ENCODE measurements at places on chromosomes 12 and 14. TPM values are rescaled to one million over a fixed set of nuclear protein-coding genes. Genes with fewer than 3 reads are reported as not detected.

ADCK1 gene
- polyA plus RNA-seq = 7.2 TPM

TAS2R43 gene
- 0.35 TPM for polyA plus RNA-seq

ACSM4 gene
- not detected for polyA plus RNA-seq

DNA sequence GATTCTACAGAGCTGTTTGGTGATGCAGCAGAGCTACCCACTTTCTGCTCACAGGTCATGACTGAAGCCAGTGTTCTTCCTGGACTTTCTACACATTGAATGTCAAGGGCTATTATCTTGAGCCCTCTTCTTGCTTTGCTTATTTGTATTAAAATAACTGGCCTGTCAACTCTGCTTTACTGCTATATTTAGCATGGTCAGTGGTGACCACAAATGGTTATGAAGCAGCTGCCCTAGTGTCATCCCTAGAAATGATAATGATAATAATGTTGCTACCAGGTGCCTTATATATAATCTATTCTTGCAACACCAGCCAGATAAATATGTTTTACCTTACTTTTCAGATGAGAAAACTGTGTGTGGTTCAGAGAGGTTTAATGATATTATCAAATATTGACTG lies 2.6 kb upstream of the LRRC10 start:
- no peaks in the 10 kb centered on the region for H3K36me3 ChIP-seq
- no peaks in the 10 kb centered on the region for H3K4me1 ChIP-seq
- H3K27ac ChIP-seq = no peak overlapping the region
- H3K4me3 ChIP-seq = no peak overlapping the region

DNA sequence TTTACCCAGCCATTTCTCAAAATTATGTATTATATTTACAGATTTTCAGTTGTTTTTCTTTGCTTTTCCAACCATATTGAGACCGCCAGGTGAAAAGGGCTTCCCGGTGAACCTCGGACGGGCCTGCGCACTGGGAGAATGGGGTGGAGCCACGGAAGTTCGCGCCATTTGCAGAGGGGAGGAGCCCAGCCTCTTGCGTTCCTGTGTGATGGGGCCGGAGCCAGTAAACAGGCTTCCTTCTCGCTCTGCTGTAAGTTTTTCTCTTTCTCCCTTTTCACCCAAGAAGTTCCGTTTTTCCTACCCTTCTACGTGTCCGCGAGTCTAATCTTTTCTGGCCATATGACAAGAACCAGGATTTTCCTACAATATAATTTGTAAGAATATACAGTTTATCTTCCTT lies 1108.8 kb upstream of the SEL1L start:
- no peak overlapping the region for H3K4me3 ChIP-seq
- H3K27ac ChIP-seq = no peak overlapping the region
- H3K4me1 ChIP-seq = no peaks in the 10 kb centered on the region
- no peaks in the 10 kb centered on the region for H3K36me3 ChIP-seq

GRCh38 chr12:78220811-78221210 lies 390.1 kb downstream of the NAV3 start:
- H3K27ac ChIP-seq = no peak overlapping the region
- no peaks in the 10 kb centered on the region for H3K36me3 ChIP-seq
- no peak overlapping the region for H3K4me3 ChIP-seq
- no peak for DNase-seq
- no peaks in the 10 kb centered on the region for H3K27me3 ChIP-seq

GRCh38 chr12:111927346-111927745 lies 85.3 kb downstream of the MAPKAPK5 start:
- H3K27ac ChIP-seq = no peak overlapping the region
- DNase-seq = no peak

PRR4 gene
- polyA plus RNA-seq = not detected

- H3K4me1 ChIP-seq = no peaks in the 10 kb centered on the region
- no peak for DNase-seq
- H3K36me3 ChIP-seq = no peaks in the 10 kb centered on the region
- no peak overlapping the region for H3K4me3 ChIP-seq
- H3K27ac ChIP-seq = no peak overlapping the region
These were observed 5.7 kb upstream of the JDP2 start for GRCh38 chr14:75422169-75422568.

GXYLT1 gene
- polyA plus RNA-seq = 12.7 TPM

- H3K4me3 ChIP-seq = no peak overlapping the region
- H3K4me1 ChIP-seq = no peaks in the 10 kb centered on the region
- no peaks in the 10 kb centered on the region for H3K27me3 ChIP-seq
These were observed 163.3 kb downstream of the DACT1 start for GRCh38 chr14:58801086-58801485.

- H3K4me3 ChIP-seq = no peak overlapping the region
- H3K27me3 ChIP-seq = no peaks in the 10 kb centered on the region
- no peaks in the 10 kb centered on the region for H3K36me3 ChIP-seq
- H3K4me1 ChIP-seq = peaks cover 12% of the 10 kb centered on the region
These were observed 5.4 kb downstream of the SOS2 start for GRCh38 chr14:50225974-50226297.

LRP1-AS gene
- 1.1 TPM for polyA plus RNA-seq

- H3K4me3 ChIP-seq = no peak overlapping the region
- no peaks in the 10 kb centered on the region for H3K4me1 ChIP-seq
- H3K27ac ChIP-seq = no peak overlapping the region
- H3K36me3 ChIP-seq = no peaks in the 10 kb centered on the region
- H3K27me3 ChIP-seq = no peaks in the 10 kb centered on the region
These were observed 76.8 kb downstream of the COX16 start for GRCh38 chr14:70282666-70283065.

DNA sequence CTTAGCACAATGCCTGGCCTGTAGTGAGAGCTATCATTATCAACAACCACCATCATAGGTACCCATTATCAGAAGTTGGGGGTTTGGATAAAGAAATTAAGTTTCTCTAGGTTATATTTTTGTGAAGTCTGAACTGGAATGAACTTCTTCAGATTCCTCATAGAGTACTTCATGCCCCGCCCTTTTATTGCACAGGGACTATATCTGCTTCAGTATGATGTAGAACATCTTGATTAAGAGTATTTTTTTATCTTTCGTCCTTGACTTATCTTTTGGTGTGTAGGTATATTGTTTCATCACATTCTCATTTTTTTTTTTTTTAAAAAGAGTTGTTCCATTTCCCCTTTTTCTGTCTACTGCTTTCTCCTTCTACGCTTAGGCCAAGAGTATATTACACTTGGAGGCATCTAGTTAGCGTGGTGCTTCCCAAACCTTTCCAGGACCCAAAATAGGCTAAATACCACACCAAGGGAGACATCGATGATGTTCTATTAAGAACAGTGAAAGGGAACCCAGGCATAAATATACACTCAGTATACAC lies 467.5 kb downstream of the ZFP36L1 start:
- no peak overlapping the region for H3K4me3 ChIP-seq
- H3K4me1 ChIP-seq = peaks cover 1% of the 10 kb centered on the region
- H3K27me3 ChIP-seq = no peaks in the 10 kb centered on the region
- no peak overlapping the region for H3K27ac ChIP-seq
- no peak for DNase-seq

- no peaks in the 10 kb centered on the region for H3K27me3 ChIP-seq
- DNase-seq = no peak
- no peaks in the 10 kb centered on the region for H3K4me1 ChIP-seq
- H3K27ac ChIP-seq = no peak overlapping the region
These were observed 64.4 kb downstream of the ZFC3H1 start for GRCh38 chr12:71599210-71599609.

DNA sequence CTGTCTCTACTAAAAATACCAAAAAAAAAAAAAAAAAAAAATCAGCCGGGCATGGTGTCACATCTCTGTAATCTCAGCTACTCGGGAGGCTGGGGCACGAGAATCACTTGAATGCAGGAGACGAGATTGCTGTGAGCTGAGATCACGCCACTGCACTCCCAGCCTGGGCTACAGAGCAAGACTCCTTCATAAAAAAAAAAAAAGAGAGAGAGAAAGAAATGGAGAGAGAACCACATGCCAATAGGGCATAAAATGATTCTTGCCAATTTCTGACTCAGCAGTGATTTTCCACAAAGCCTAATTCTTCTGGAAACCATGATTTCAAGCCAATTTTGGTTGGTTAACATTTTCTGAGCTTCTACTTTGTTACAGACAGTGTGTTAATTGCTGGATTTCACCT lies 250.4 kb upstream of the SEL1L start:
- H3K36me3 ChIP-seq = no peaks in the 10 kb centered on the region
- no peak overlapping the region for H3K4me3 ChIP-seq
- no peak for DNase-seq
- no peaks in the 10 kb centered on the region for H3K4me1 ChIP-seq
- H3K27me3 ChIP-seq = no peaks in the 10 kb centered on the region

GRCh38 chr12:55702861-55703260 lies 4.8 kb downstream of the ITGA7 start:
- peaks cover 3% of the 10 kb centered on the region for H3K4me1 ChIP-seq
- no peak overlapping the region for H3K27ac ChIP-seq
- no peaks in the 10 kb centered on the region for H3K36me3 ChIP-seq
- DNase-seq = no peak
- no peaks in the 10 kb centered on the region for H3K27me3 ChIP-seq

- H3K4me3 ChIP-seq = no peak overlapping the region
- peaks cover 5% of the 10 kb centered on the region for H3K36me3 ChIP-seq
- DNase-seq = no peak
- no peaks in the 10 kb centered on the region for H3K27me3 ChIP-seq
These were observed 19.1 kb downstream of the CAMKK2 start for GRCh38 chr12:121277374-121277759.

DNA sequence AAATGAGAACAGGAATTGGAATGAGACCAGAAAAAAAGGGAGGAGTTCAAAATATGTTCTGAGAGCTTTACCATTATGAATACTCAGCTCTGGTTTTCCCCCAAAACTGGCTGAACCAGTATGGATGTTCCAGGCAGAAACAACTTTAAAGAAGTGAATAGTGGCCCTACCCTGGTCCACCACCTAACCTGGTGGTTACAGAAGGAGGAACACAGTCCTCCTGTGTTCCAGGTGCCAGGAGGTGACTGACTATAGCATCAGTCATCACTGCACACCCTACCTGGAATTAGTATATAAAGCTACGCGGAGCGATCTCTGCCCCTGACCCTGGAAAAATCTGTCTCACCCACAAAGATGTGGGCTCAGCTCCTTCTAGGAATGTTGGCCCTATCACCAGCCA lies at the start of gene A2ML1:
Gene A2ML1 (plus strand): TSS at position 324 of the 400 bp plus-strand sequence. CDS start 31 bp downstream, at position 355.
- H3K27me3 ChIP-seq = no peaks in the 10 kb centered on the region
- H3K27ac ChIP-seq = no peak within 1 kb of the TSS
- no peaks in the 10 kb centered on the region for H3K4me1 ChIP-seq

GRCh38 chr14:54815515-54815914 lies 87.1 kb downstream of the GCH1 start:
- no peaks in the 10 kb centered on the region for H3K27me3 ChIP-seq
- no peak overlapping the region for H3K4me3 ChIP-seq
- H3K4me1 ChIP-seq = no peaks in the 10 kb centered on the region
- no peak for DNase-seq

GRCh38 chr14:21852061-21852664 lies 178.5 kb upstream of the OR4E1 start:
- H3K36me3 ChIP-seq = no peaks in the 10 kb centered on the region
- no peak overlapping the region for H3K27ac ChIP-seq
- no peaks in the 10 kb centered on the region for H3K27me3 ChIP-seq
- no peak overlapping the region for H3K4me3 ChIP-seq

CDK17 gene
- 8.3 TPM for polyA plus RNA-seq

YEATS4 gene
- 12.5 TPM for polyA plus RNA-seq

- DNase-seq = peak; percentile 51
- no peaks in the 10 kb centered on the region for H3K27me3 ChIP-seq
- no peak overlapping the region for H3K4me3 ChIP-seq
These were observed 166.1 kb upstream of the KITLG start for GRCh38 chr12:88746386-88746785.

ERBB3 gene
- polyA plus RNA-seq = 81.1 TPM

GRCh38 chr12:115823635-115824034 lies 453.9 kb downstream of the MED13L start:
- no peak overlapping the region for H3K27ac ChIP-seq
- DNase-seq = no peak

DNA sequence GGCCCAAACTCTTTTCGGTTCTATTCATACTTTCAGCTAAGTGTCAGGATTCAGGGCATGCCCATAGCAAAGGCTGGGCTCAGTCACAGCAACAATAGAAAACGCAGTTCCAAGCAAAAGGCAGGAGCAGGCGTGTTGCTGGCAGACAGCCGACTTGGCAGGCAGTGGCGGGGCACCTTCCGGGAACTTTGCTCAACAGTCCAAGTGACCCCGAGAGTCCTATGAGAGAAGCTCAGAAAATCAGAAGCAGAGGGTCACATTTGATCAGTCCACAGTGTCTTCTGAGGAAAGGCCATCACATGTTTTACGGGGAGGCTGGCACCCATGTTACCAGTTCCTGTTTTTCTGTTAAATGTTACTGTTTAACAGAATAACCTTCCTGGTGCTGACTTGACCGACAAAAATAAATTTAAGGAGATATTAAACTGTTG lies 115.0 kb downstream of the DACT1 start:
- H3K4me3 ChIP-seq = no peak overlapping the region
- H3K4me1 ChIP-seq = peaks cover 33% of the 10 kb centered on the region
- H3K36me3 ChIP-seq = no peaks in the 10 kb centered on the region
- no peaks in the 10 kb centered on the region for H3K27me3 ChIP-seq
- DNase-seq = peak; percentile 92

GRCh38 chr14:91223028-91223783 lies 21.3 kb downstream of the GPR68 start:
- H3K27me3 ChIP-seq = no peaks in the 10 kb centered on the region
- no peak overlapping the region for H3K27ac ChIP-seq
- DNase-seq = no peak

GRCh38 chr14:94406910-94407309 lies 18.5 kb upstream of the SERPINA1 start:
- H3K27me3 ChIP-seq = no peaks in the 10 kb centered on the region
- H3K4me1 ChIP-seq = no peaks in the 10 kb centered on the region
- H3K36me3 ChIP-seq = no peaks in the 10 kb centered on the region
- DNase-seq = no peak
- no peak overlapping the region for H3K27ac ChIP-seq

DNA sequence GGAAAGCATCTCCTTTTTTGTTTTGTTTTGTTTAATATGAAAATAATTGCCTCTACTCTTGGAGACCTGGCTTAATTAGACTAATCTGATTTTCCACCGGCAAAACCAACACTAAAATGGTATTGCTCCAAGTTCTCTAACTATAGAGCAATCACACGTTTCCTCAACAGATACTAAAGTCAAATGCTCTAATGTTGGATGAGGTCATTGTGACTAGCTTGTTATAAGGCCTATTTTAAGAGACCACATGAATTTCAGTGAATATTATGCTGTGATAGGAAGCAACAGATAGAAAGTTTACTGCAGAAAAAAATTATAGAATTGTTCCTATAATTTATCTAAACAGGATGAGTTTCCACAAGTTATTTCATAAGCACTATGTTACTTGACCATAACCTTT lies 3.3 kb upstream of the CCDC196 start:
- H3K27ac ChIP-seq = no peak overlapping the region
- H3K4me3 ChIP-seq = no peak overlapping the region
- H3K4me1 ChIP-seq = peaks cover 2% of the 10 kb centered on the region
- H3K27me3 ChIP-seq = no peaks in the 10 kb centered on the region
- DNase-seq = no peak
- H3K36me3 ChIP-seq = no peaks in the 10 kb centered on the region

Measured in small intestine (tissue), 16 donors.